ENCODE measurements at places on chromosomes 3 and 15. TPM values are rescaled to one million over a fixed set of nuclear protein-coding genes. Genes with fewer than 3 reads are reported as not detected.

The CA12 gene
- total RNA-seq, result 29.7 TPM

The GOLGA8T gene
- not detected for total RNA-seq

The PAK6 gene
- 0.81 TPM for total RNA-seq

The CNTN6 gene
- 0.26 TPM for total RNA-seq

The IQCB1 gene
- 17.5 TPM for total RNA-seq

The EIF4A2 gene
- 374 TPM for total RNA-seq

- H3K4me3 ChIP-seq, result no peak overlapping the region
- H3K27ac ChIP-seq, result no peak overlapping the region
- DNase-seq, result no peak
- no peaks in the 10 kb centered on the region for H3K36me3 ChIP-seq
- no peaks in the 10 kb centered on the region for H3K4me1 ChIP-seq
Measured at GRCh38 chr3:27990324-27990723, 251.1 kb upstream of the CMC1 start.

- H3K27ac ChIP-seq, result no peak overlapping the region
- no peaks in the 10 kb centered on the region for H3K36me3 ChIP-seq
- H3K4me1 ChIP-seq, result peaks cover 7% of the 10 kb centered on the region
- no peak overlapping the region for H3K4me3 ChIP-seq
Measured at GRCh38 chr15:92668620-92669019, 13.0 kb upstream of the FAM174B start.

DNA sequence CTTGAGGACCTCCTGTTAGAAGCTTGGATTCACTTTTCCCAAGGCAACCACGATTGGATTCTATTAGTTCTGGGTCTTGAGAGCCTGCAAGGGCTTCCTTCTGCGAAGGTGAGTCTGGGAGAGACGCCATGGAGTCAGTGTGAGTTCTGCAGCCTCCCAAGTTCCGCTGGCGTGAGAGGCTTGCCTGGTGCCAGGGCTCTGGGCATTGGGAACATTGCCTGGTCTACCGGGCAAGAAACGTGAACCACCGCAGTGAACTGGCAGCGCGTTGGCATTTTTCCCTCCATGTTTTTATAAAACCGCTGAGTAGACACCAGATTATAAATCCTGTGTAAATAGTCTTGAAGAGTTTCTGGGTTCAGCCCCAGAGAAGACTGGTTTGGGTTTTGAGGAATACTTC is 160.9 kb downstream of the IGF1R start:
- H3K27ac ChIP-seq, result no peak overlapping the region
- no peak overlapping the region for H3K4me3 ChIP-seq
- peaks cover 4% of the 10 kb centered on the region for H3K4me1 ChIP-seq

- DNase-seq, result peak; percentile 66
- no peaks in the 10 kb centered on the region for H3K36me3 ChIP-seq
- no peaks in the 10 kb centered on the region for H3K27me3 ChIP-seq
- no peak overlapping the region for H3K27ac ChIP-seq
Measured at GRCh38 chr3:40191850-40192448, 117.6 kb upstream of the EIF1B start.

GRCh38 chr15:82549199-82549665 is 9.0 kb upstream of the RPS17 start:
- H3K27ac ChIP-seq, result no peak overlapping the region
- H3K4me3 ChIP-seq, result no peak overlapping the region
- DNase-seq, result no peak
- H3K27me3 ChIP-seq, result no peaks in the 10 kb centered on the region
- no peaks in the 10 kb centered on the region for H3K4me1 ChIP-seq
- peaks cover 2% of the 10 kb centered on the region for H3K36me3 ChIP-seq

DNA sequence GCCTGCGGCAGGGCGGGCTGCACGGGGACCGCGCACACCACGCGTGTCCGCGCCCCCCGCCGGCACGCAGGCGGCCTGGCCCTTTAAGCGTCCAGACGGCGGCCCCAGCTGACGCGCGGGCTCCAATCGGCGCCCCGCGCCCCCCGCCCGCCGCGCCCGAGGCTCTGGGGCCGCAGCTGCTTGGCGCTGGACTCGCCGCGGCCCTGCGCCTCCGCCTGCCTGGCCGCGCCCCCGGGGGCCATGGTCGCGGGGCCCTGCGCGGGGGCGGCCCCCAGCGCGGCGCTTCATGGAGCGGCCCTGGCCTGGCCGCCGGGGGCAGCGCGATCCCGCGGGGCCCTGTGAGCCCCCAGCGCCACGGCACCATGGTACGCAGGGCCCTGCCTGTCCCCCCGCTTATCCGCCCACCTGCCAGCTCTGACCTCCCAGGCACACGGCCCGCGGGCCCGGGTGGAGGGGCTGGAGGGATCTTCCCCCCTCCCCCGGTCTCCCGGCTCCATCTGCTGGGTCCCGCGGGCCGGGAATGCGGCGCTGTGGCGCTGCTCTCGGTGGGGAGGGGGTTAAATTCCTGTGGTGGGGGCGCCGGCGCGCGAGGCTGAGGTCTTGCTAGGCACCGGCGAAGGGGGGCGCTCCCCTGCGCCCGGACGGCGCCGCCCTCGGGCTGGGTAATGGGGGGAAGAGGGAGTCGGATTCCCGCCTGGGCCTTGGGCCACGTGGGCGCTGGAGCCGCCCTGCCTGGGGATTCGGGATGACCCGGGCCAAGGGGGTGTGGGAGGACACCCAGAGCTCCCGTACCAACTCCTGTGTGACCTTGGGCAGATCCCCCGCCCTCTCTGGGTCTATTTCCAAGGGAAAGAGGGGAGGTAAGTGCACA is 1.1 kb downstream of the ZBTB47 start:
- no peaks in the 10 kb centered on the region for H3K27me3 ChIP-seq
- peak; percentile 91 for DNase-seq
- no peaks in the 10 kb centered on the region for H3K4me1 ChIP-seq
- peak overlapping the region; percentile 93 for H3K27ac ChIP-seq
- H3K4me3 ChIP-seq, result peak overlapping the region; percentile 51

DNA sequence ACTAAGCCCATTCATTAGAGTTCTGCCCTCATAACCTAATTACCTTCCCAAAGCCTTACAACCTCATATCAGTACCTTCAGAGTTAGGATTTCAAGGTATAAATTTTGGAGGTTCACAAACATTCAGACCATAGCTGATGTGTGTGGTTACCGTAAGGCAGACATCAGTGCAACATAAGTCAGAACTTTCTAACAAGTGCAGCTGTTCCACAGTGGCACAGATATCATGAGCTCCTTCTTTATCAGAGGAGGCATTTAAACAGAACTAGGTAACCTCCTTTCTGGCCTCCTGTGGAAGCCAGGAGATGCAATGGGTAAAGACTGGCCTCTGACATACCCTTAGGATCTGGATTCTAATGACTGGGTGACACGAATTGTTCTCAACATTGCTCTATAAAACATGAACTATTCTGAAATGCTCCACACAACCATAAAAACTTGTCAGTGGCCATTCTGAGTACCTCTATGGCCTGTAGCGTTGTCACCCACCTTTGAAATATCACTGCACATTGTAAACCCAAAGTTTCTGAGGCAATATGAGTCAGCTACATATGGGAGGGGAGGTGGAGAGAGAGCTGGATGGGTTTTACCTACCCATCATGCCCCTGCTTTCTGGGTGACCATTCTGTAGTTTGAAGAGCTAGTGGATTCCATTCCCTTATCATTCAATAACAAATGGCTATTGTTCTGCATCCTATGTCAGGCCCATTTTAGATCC is 546.0 kb upstream of the TBL1XR1 start:
- peaks cover 2% of the 10 kb centered on the region for H3K4me1 ChIP-seq
- no peak overlapping the region for H3K27ac ChIP-seq
- DNase-seq, result no peak
- H3K4me3 ChIP-seq, result no peak overlapping the region
